ENCODE measurements at places on chromosomes 4 and X.

DNA sequence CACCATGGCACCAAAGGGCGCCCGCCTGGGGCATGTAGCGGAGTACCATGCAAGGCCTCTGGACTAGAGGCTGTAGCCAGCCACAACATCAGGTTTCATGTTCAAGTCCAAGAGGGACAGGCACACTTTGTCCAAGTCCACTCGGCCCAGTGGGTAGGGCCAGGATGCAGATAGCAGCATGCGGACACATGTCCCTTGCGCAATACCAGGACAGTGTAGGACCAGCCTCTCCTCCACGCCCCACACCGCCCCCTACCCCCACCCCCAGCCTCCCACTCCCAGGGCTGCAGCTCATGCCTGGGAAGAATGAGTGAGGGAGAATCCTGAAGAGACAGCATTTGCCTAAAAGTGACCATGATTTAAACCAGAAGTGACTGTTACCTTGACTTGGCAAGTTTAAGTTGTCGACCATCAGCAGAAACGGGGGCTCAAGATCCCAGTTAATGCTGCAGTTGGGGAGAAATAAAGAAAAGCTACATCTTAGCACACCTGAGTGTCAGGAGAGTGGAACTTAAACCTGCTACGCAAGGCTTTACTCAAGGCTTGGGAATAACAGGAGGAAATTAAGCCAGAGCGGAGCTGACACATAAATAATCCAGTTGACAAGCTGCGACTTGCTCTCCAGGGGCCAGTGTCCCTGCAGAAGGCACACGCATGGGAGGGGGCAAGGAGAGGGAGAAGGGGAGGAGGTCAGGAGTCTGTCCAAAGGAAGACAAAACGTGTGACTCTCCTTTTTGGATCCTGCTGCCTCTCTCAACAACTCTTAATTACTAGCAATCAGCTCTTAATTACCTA, 221.7 kb downstream of the BCOR start:
- DNase-seq, result no peak

- no peak for DNase-seq
These were observed 27.9 kb upstream of the PAPSS1 start for GRCh38 chr4:107747748-107748486.

DNA sequence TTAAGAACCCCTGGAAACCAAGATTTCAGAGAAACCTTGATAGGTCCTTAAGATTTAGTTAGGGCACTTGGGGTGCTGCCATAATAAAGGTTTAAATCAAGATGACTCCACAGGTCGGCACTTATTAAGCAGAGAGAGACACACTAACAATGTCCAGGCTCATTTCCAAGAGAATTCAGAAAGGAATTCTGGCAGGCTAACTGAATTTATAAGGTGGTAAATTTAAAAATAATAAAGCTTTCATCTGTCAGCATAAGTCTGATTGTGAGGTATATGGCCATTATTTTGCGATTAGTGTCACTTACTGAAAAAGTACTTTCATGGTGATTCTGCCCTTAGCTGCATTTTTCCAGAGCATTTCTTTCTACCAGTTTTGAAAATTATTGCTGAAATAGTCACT, 472.7 kb downstream of the ARAP2 start:
- DNase-seq, result no peak

DNA sequence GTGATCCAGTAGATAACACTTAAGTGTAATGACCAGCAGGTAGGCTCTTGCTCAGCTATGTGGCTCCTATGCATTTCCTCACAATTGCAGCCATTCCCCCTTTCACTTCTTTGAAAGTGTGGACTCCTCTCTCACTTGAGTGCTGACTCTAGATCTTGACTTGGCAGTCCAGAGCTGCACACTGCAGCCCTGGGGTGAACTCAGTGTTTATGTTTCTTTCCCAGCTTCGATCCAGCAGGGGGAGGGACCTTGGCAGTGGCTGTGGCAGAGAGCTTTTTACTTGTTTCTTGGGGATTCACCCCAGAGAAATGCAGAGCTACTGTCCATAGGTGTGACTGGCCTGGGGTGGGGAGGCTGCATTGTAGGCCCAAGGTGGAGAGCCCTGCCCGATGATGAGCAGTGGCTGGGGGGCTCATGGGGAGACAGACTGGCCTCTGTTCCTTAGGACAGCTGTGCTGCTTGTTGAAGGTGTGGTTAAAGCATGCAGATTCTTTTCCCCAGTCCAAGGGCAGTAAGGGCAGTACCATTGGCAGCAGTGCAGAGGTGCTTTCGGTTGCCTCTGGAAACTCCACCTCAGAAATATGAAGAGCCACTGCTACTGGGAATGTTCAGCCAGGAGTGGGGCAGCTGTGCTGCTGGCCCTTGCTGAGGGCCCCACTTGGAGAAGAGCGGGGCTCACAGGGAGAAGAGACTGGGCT, 134.7 kb downstream of the SH3BGRL start:
- no peak for DNase-seq

DNA sequence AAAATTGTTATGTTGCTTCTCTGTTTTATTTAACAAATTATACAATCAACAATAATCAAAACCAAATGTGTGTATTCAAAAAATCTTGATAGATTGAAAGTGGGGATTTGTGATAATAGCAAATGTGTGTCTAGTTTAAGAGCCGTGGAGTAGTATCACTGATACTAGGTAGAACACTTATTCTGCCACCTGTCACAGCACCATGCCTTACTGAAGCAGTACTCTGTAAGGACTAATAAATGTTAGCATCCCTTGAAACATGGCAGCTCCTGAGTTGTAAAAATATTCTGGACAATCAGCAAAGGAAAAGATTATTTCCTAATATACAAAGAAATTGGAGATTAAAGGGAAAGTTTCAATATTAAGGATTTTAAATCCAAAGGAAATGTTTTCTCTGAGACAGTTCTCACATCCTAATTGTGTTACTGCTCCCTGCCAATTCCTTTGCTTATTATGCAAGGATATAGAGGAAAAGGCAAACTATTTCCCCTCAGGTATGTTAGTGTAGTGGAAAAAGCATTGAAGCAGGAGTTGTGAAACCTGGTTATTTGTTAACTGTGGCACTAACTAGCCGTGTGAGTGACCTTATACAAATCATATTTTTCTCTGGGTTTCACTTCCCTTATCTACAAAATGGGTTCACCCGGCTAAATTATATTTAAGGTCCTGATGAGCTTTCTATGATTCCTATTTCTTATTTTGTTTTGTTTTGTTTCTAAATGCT, 303.1 kb downstream of the ARHGAP24 start:
- no peak for DNase-seq

DNA sequence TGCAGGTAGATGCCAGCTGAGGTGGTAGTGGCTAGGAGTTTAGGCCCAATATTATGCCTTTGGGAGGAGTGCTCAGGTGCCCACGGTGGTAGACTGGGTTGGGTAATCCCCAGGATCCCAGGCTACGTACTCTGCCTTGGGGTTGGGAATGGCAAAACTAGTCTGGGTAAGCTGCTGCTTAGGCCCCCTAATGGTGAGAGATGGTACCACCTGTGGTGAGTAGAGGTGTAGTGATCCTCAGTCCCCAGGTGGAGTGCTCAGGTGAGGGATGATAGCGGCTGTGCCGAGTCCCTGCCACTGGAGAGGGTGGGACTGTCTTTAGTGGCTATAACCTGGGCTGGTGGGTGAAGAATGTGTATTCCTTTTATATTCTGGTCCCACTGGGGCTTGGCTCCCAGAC, 75.2 kb downstream of the IL1RAPL2 start:
- no peak for DNase-seq

DNA sequence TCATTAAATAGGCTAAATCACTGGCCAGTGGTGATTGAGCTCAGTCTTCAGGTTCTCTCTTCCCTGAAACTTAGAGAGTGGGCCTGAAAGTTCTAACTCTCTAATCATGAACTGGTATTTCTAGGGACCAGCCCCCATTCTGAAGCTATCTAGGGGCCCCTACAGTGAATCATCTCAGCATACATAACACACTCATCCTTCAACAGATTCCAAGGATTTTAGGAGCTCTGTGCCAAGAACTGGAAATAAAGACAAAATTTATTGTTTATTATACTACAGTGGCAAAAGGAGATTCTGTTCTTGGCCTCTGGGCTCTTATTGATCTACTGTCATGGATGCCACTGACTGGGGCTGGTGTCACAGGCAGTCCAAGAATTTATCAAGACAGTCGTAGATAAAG, 263.8 kb upstream of the IGFBP7 start:
- no peak for DNase-seq

- no peak for DNase-seq
These were observed 1531.2 kb downstream of the STIM2 start for GRCh38 chr4:28391877-28392276.

DNA sequence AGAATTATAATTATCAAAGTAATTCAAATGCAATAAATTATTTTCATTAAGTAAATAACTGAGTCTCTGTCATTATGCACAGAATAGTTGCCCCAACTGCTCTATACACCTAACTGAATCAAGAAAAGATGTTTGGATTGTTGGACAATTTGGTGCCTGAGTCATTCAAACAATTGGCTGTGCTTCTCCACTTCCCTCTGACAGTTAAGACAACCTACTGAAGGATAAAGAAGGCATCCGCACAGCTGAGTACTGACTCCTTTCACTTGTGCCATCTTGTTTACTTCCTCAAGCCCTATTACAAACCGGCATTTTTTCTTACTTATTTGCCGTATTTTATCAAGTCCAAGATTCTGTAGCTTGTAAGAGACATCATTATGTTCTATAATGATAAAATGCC, 110.6 kb upstream of the C1QTNF7 start:
- no peak for DNase-seq

- DNase-seq, result no peak
These were observed 28.3 kb upstream of the DYNLT3 start for GRCh38 chrX:37875675-37876074.

- DNase-seq, result no peak
These were observed 257.7 kb downstream of the ANKRD50 start for GRCh38 chr4:124454772-124455270.

- DNase-seq, result no peak
These were observed 87.4 kb upstream of the AMELX start for GRCh38 chrX:11205796-11206195.

DNA sequence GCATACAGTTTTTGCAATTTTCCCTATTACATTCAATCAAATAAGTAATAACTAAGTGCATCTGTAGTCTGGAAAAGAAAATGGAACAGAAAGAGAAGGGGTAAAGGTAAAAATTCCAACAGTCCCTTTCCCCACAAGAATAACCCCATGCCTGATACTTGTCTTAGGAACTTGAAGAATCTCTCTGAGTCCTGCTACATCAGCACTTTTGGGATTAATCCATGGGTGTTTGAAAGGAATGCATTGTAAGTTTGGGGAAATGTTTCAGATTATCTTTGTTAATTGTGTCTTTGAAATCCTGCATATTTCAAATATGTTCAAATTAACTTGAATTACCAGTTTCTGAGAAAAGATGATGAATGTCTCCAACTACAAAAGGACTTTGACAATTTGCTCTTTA, 667.3 kb upstream of the PRKX start:
- no peak for DNase-seq

- no peak for DNase-seq
These were observed 69.6 kb upstream of the C4orf50 start for GRCh38 chr4:6087669-6088341.

DNA sequence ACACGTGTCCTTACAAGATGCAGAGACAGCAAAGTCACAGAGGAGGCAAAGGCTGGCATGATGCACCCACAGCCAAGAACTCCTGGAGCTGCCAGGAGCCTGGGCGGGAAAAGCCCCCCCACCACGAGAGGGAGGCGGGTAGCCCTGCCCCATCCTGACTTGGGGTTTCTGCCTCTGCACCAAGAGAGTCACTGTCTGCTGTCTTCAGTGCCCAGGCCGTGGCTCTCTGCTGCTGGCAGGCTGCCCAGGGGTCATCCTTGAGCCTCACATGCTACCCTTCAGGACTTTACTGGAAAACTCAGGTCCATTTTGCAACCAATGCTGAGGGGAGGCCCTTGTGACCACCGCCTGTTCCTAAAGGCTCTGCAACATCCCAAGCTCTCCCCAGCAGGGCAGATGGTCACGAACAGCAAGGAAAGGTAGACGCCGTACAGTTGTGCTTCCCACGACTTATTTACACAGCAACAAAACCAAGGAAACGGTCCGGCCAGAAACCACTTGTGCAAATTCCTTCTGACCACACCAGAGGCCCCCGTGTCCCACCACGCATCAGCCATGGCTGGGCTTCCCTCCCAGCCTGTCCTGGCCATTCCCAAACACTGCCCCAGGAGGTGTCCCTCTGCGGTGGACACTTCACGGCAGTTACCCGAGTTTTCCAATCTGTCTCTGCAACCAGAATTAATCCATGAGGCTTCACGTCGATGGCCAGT, 56.9 kb downstream of the ACOX3 start:
- DNase-seq, result no peak

- DNase-seq, result no peak
These were observed 79.8 kb downstream of the HCCS start for GRCh38 chrX:11190745-11191510.

DNA sequence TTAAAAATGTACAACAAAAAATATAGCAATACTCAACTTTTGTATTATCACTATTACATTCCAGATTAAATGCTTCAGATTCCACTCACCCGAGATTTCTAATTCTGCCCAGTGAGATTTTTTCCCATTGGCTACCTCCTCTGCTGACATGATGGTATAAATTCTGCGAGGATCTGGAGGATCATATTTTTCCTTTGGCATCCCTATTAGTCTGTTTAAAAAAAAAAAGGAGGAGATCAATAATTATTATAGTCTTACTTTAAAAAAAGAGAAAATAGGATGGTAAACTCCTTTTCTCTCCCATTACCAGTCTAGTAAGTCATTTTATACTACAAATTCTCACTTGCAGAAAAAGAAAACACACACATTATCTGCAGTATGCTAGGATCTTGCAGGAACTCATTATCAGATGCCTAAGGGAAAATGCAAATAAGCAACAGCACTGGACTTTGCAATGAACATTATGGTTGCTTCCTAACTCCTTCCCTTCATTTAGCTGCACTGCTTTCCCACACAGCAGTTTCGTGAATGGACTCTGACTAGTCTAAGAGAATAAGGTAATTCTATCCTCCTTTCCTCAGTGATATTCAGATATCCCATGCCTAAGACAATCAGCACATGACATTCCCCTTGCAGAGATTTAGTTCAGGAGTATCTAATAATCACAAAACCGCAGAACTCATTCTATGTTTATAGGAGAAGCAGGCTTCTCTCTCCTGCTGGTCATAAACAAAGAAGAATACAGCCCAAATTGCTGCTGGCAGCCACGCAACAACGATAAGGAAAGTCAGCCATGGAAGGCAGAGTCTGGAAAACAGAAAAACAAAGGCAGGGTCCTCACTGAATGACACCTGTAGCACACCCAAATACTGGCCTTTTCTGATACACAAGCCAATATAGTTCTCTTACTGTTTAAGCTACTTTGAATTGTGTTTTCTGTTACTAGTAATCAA, 42.7 kb downstream of the CNOT6L start:
- DNase-seq, result no peak

- DNase-seq, result no peak
These were observed 384.9 kb downstream of the CENPC start for GRCh38 chr4:67160394-67160793.

- DNase-seq, result no peak
These were observed 34.6 kb downstream of the PPP2R2C start for GRCh38 chr4:6437826-6438238.

- DNase-seq, result no peak
These were observed 49.4 kb downstream of the C4orf46 start for GRCh38 chr4:158622251-158622650.

- no peak for DNase-seq
These were observed 4.2 kb upstream of the MTMR1 start for GRCh38 chrX:150688911-150689451.

Data from activated T-cell treated with anti-CD3 and anti-CD28 coated beads for 24 hours (primary cell).